ENCODE measurements at places on chromosomes 5 and 9.

DNA sequence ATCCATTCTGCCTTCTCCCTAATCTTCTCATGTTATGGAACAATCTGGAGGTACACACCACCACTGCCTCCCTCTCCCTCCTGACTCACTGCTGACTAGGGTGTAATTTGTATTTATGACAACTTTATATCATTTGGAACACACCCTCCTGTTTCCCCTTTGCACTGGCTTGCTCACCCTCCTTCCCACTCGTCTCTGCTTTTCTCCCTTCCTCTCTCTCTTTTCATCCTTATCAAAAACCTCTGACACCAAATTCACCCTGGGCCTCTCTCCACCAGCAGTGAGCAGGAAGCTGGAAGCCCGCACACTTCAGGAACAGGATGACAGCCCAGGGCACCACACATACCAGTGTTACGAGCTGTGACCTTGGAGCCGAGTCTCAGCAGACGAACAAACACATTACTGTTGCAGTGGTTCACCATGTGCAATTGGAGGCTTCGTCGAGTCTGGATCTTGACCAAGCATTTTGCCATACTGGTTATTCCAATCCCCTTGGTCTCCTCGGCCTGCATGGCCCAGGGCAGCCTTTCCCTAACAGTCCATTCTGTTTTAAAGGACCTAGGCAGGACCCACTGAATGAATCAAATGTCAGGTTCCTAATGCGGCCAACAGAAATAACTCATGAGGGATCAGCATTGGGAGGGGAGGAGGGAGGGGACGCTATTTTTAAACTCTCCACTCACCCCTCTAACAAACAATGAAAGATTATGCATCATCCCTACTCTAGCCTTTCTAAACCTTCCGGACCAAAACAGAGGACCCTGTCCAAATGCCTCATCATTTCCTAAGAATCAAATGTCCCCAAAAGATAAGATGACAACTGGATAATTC lies 203.9 kb upstream of the RASEF start:
- DNase-seq: no peak

DNA sequence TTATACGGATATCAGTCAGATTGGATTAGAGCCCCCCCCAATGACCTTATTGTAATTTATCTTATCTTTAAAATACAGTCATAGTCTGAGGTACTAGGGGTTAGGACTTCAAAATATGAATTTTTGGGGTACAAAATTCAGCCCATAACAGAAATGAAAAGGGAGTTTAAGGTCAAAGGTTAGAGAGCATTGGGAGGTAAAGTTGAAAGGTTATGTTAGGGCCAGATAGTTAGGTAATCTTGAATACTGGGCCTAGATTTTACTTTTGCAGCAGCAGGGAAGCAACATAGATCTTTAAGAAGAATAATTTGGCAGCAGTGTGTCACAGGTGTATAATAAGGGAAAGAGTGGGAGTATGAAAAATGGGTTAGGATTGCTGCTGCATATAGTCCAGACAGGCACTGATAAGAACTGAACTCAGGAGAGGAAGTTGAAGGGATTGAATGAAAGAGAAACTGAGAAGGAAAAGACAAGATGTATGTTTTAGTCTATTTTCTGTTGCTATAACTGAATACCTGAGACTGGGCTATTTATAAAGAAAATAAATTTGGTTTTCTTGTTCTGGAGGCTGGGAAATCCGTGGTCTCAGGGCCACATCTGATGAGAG lies 10.7 kb upstream of the GCNT4 start:
- no peak for DNase-seq

- no peak for DNase-seq
These were observed 14.1 kb upstream of the XPA start for GRCh38 chr9:97711223-97711626.

DNA sequence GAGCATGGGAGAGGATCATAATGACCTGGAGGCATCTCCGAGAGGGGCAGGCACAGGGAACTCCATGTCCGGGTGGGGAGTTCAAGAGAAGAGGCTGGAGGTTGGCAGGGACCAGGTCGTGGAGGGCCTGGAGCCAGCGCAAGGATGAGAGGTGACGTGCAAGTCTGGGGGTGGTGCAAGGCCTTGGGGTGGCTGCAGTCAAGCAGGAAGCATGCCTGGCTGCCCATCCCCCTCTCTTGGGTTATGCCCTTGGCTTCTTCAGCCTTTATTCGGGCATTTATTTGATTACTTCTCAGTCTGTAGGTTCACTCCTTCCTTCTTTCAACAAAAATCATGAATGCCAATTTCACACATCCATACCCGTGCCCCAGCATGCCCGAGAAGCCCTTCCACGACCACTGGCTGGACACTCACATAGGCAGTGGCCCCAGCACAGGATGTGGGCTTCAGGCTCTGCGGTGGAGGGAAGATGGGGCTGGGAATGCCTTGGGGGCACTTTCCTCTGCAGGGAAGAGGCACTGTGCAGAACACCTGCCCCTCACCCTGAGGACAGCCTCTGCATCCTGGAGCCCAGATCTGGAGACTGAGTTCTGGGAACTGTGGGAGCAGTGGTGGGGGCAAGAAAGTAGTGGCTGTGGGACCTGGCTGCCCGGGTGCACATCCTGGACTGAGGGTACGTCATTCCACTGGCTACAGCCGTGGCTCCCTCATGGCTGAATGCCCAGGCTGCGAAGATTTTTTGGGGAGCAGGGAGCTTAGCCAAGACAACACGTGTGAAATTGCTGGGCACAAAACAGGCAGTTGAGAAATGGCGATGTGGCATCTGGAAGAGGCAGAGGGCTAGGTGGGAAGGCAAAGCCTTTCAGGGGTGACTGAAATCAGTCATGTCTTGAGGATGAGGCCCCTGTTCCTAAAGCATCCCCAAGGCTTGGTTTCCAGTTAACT lies 38.6 kb downstream of the CRB2 start:
- DNase-seq: no peak

- peak; percentile 74 for DNase-seq
These were observed 560 bp downstream of the DOCK2 start for GRCh38 chr5:169637549-169638121.

- DNase-seq: no peak
These were observed 239.1 kb upstream of the NUDT12 start for GRCh38 chr5:103801681-103802080.

DNA sequence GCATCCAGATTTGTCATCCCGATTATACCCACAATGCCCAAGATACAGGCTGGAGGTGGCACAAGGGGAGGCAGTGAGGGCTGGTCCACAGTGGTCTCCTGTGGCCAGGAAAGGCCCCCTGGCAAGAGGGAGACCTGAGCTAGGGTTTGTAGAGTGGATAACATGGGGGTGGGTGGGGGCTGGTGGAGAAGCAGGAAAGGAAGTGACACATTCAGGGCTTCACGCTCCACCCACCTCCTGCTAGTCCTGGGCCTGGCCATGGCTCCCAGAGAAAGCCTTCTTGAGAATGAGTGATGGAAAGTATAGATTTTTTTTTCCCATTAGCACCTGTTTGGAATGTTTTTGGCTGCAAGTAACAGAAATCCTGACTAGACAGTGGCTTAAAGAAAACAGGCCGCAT lies 81.3 kb downstream of the ANKRD33B start:
- no peak for DNase-seq

- DNase-seq: no peak
These were observed 412.8 kb upstream of the PTGER4 start for GRCh38 chr5:40266952-40267351.

DNA sequence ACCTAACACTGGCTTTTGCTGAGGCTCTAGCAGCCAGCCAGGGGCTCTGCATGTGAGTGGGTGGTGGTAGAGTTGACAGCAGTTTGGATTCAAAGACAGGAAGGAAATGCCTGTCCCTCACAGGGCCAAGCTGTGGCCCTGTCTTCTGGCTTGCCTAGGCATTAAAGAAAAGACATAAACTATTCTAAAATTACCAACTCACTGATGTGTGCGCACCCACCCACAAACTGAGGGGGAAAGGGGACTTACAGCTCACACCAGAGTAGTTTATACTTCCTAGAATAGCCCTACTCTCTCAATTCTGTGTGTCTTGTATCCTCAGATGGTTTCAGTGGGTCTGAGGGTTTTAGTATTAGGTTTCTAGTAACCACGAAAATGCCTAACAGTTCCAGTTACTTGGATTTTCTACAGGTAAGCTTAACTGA lies 18.3 kb upstream of the IL13 start:
- no peak for DNase-seq

DNA sequence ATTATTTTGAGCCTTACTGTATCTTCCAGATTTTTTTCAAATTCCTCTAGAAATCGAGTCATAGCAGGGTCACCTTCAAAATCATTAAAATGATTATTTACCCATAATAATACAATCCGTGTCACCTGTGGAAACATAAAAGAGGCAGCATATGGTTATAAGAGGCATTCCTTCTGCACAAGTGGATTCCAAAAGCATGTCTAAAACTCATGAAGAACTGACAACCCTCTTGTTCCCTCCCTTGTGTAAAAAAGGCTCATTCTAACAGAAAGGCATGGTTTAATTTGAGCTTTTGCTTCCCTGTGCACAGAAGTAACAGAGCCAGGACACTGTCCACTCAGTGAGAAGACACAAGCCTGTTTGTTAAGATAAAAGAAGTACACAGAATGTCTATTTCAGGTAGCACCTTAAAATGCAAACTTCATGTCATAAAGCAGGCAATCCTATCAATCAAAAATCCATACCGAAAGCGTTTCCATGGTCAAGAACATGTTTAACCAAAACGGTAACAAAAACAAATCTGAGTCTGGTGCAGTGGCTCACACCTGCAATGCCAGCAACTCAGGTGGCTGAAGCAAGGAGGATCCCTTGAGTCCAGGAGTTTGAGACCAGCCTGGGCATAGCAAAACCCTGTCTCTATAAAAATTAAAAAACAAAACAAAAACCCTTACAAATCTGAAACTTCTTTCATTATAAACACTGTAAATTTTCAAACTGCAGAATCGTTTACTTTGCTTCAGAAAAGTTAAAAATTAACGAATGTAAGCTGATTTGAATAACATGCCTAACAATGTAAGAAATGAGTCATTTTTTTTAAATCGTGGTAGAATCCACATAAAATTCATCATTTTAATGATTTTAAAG lies 139.3 kb downstream of the RAPGEF6 start:
- no peak for DNase-seq

- DNase-seq: no peak
These were observed 58.3 kb downstream of the GPR107 start for GRCh38 chr9:130111786-130112537.

- no peak for DNase-seq
These were observed 75.3 kb downstream of the FBXW11 start for GRCh38 chr5:171931163-171931562.

DNA sequence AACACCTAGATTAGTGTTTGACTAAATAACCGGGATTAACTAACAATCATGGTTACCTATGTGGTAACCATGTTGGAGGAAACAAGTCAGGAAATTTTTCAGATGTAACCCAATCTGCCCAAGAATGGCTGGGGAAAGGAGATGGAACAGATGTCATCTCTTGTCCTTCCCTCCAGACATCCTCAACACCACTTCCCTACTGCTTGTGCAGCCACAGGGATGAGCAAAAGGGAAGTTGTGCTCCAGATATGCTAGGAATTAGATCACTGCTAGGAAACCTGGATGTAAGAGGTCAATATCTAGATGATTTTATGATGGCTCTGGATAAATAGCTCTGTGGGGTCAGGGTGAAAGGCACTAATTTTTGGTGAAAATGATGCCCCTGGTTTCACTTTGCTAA lies 61.3 kb upstream of the ELL2 start:
- no peak for DNase-seq

GRCh38 chr9:124482431-124483031 lies 24.7 kb downstream of the NR5A1 start:
- no peak for DNase-seq
